ENCODE measurements at places on chromosomes 16 and 17.
A peak's percentile ranks its signal among the peaks of the same experiment; 100 is the strongest.

DNA sequence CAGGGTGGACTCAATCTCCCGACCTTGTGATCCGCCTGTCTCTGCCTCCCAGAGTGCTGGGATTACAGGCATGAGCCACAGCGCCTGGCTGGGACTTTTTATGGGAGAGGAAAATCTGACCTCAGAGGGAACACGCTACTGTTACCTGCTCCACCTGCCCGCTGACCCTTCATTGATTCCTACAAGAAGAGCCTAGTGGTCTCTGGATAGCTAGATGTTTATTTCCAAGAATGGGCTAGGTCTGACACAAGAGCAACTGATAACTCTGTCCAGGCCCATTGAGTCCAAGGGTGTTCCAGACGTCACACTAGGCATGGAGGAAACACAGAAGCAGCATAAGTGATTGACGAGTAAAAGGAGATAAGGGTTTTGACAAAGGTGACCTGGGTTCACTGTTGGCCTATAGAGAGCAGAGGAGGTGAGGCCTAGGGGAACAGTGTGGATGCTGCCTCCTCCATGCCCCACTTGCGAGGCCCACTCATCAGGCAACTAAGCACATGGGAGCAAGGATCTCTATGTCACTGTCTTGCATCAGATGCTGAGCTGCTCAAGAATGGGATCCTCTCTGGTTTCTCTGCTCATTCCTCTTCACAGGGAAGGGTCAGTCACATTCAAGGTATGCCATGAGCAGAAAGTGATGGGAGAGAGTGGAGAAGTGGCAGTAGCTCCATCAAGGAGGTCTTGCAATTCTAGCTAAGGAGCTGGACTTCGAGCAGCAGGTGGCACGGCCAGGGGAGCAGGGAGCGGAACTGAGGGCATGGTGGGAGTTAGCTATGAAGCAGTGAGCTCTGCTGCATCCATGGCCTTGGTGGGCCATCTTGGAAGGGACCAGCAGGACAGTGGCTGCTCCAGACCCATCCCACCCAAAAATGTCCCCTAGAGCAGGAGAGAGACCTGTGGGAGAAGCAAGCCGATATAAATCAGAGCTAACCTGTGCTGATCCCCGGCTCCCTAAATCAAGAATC is 145.2 kb downstream of the WSCD1 start:
- DNase-seq: no peak

- peak; percentile 30 for DNase-seq
These were observed 706 bp downstream of the HLF start for GRCh38 chr17:55265311-55266021.

DNA sequence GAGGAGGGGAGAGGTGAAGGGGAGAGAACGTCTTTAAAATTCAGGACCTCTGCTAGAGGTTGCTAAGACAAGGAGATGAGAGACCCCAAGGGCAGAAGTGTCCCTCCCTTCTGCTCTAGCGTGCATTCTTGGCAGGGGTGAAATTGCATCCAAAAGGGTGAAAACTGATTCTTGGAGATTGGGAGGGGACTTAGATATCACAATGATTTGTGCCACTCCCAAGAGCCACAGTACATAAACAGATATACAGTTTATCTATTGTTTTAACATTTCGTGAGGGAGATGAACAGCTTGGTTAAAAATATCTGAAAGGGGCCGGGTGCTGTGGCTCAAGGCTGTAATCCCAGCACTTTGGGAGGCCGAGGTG is 12.8 kb downstream of the CAVIN1 start:
- DNase-seq: no peak

- DNase-seq: no peak
These were observed 2.7 kb downstream of the PPP1R1B start for GRCh38 chr17:39629494-39629880.

GRCh38 chr16:2003827-2004641 is 5.6 kb downstream of the ZNF598 start:
- DNase-seq: peak; percentile 95

DNA sequence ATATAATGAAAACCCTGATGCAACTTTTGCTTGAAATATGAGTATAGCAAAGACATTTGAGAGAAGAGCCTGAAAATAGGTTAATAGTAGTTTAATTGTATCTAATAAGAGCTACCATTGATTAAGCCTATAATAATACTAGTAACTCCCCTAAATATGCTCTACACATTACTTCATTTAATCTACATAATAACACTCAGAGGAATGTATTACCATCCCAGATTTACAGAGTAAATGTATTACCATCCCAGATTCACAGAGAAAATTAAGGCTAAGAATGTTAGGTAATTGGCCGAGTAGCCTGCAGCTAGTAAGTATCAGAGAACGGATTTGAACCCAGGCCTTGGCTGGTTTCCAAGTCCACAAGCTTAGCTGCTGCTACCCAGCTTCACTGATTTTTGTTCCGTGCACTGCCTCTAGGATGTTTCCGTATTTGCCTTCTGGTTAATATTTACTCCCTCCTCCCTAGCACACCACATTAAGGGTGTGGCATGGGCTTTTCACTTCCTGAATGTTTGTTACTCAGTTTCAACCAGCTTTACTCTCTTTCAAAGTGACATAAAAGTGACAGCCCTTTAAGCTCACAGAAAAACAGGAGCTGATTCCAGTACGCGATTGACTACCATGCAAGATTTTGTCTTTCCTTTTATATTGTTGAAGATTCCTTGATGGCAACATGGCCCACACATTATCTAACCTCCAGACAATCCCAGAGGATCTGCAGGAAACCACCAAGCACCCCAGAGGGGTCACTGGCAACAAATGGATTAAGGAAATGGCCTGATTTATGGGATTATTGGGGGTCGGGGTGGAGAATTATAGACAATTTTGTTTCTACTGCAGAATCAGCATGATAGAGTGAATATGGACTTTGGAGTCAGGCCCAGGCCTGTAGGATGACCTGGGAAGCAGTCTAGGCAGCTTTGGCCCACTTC is 26.7 kb upstream of the TOX3 start:
- no peak for DNase-seq

- no peak for DNase-seq
These were observed 12.4 kb downstream of the IRF8 start for GRCh38 chr16:85911251-85911930.

DNA sequence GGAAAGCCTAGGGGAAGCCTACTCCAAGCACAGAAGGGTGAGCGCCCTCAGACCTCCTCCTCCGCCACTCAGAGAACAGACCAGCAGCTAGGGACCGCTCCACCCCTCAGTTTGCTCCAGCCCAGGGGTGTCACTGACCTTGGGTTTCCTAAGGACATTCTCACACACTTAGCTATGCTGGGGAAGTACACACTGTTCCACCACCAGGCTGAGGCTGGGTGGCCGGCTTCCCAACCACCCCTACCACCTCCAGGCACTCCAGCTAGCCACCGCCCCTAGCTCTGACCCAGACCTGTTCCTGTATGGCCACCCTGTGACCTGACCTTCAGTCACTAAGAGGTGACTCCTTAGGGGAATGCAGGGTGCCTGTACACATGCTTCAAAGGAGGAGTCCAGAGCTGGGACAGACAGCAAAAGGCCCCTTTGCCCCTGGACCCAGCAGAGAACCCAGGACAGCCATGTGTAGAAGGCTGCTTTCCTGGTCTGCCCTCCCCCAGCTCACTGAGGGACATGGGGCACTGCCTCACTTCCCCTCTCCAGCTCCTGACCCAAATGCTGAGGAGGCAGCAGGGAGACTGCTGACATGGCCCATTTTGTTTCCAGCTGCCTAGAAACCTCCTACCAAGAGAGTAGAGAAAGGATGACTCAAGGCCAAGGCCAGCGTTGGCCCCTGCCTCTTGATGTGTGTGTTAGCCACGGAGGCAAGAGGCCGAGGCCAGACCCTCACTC is 6.7 kb downstream of the HSPB9 start:
- DNase-seq: no peak

DNA sequence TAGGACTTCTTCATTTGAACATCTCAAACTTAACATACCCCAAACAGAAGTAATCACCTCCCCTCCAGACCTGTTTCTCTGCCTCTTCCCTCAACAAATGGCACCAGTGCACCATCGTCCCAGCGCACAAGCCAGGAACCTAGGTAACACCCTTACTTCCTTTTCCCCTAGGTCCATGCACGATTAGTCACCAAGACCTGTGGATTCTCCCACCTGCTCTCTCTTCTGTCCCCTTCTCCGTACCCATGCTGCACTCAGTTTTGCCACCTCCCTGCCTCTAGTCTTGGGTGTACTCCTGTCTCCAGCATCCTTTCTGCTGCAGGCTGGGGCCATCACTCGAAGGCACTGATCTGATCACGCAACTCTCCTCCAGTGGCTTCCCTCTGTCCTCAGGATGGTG is 3.2 kb downstream of the EMC8 start:
- DNase-seq: no peak

DNA sequence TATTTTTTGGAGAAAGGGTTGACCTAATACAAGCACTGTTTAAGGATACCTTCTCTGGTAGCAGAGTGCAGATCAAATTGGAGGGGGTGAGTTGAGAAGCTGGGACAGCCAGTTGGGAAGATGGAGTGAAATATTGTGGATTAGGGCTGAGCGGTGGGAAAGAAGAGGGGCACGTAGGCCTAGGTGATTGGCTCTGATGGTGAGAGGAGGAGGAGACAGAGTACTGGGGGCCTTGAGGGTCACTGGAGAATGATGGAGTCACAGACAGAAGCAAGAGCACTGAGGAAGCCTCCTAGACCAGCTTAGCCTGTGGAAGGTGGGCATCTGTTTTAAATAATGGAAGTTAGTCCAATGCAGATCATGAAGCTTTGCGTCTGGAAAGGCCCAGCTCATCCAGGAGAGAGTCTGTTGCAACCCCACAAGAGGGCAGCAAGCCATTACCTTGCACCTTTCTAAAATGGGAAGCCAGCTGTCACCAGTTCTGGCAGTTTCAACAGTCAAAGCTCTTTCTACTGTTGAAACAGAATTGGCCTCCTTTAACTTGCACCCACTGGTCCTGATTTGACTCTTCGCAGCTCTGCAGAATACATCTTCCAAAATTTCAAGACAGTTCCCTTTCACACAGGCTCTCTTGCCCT is 11.8 kb downstream of the SLC9A5 start:
- peak; percentile 67 for DNase-seq

GRCh38 chr17:1941272-1942065 is 83.7 kb downstream of the RTN4RL1 start:
- no peak for DNase-seq

GRCh38 chr17:59311051-59311468 is 20.4 kb upstream of the YPEL2 start:
- peak; percentile 48 for DNase-seq

DNA sequence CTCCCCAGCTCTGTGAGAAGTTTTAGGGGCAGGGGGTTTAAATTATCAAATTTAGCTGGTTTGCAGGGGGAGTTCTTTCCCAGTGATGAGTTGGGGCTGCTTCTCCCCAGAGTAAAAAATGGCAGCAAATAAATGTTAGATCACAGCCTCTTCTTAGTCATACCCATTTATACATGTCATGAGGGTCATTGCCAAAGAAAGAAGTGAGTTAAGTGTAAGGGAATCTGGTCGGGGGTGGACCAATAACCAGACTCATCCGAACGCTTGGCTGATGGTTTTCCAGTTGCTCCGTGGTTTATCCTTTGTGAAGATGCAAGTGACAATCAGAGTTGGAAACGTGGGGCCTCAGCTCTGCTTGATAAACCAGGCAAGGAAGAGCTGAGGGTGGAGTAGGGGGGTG is 87.1 kb downstream of the PLXDC1 start:
- no peak for DNase-seq

GRCh38 chr16:56931271-56931891 is 561 bp upstream of the HERPUD1 start:
- DNase-seq: peak; percentile 32

GRCh38 chr17:47776330-47777197 is 43.5 kb downstream of the TBX21 start:
- DNase-seq: peak; percentile 54

DNA sequence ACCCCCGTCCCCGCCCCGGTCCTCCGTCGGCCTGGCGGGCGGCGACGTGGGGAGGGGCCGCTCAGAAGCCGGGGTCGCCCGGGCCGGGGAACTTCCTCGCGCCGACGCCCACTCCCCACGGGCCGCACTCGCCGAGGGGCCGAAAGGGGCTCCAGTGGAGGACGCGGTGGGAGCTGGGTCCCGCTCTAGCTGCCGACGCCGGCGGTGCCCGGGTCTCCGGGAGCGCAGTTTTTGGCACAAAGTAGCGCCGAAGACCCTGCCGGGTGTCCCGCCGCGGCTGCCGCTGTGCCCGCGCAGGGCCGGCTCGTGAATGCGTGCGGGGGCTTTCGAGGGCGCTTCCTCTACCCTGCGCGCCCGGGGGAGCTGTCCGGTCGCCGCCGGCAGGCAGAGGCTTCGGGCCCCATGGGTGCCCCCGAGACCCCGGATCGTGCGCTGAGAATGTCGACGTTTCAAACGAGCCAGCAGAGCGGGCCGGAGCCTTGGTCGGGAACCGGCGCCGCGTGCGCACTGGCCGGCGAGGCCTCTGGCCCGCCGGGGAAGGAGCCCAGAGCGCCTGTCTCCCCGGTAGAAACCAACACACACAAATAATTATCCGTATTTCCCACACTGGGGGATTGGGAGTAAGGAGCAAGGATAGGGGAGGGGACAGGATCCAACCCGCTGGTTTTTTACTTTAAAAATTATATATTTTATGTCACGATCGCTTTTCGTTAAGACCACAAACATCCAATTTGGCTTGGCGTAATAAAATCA is 46.6 kb upstream of the SLC38A10 start:
- no peak for DNase-seq

DNA sequence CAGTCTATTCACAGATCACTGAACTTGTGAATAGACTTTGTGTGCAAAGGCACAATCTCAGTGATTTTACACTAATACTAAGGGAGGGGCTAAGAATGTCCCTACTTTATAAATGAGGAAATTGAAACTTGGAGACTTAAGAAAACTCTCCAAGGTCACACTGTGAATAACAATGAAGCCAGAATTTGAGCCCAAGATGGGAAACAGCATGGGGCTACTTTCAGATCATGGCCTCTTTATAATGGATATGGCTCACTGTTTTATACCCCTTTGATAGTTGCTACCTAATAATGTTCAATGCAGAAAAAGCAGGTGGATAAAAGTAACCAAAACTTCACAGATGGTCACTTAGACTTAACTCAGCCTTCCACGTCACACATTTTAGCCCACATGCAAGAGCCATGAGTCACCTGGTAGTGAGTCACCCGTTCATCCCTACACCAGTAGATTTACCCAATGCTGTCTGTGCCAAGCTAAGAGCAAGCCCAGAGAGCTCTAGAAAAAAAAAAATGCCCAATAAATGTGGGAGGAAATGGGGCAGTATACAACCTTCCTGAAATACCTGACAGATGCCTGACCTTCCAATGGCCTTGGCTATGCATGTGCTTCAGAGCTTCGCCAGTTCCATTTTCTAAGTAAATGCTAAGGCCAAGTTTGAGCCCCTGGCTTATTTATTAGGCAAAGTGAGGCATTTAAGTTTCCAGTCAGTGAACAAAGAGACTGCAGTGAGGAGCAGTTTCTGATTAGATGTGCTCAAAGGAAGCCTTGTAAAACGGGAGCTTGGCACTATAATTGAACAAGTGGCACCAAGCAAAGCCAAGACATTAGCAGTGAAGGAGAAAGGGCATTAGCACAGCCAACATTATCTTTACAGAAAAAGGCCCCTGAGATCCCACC is 219.7 kb downstream of the TMEM114 start:
- no peak for DNase-seq

GRCh38 chr16:51461255-51461654 is 310.2 kb upstream of the SALL1 start:
- no peak for DNase-seq

GRCh38 chr16:47753659-47754058 is 292.5 kb downstream of the PHKB start:
- no peak for DNase-seq

All from activated CD4-positive, alpha-beta T cell treated with anti-CD3 and anti-CD28 coated beads for 36 hours (primary cell).